AG09309 (cell line): ENCODE measurements at places on chromosomes 16 and 17.

- no peak for DNase-seq
Measured at GRCh38 chr17:31562376-31562840, 170.9 kb downstream of the RAB11FIP4 start.

DNA sequence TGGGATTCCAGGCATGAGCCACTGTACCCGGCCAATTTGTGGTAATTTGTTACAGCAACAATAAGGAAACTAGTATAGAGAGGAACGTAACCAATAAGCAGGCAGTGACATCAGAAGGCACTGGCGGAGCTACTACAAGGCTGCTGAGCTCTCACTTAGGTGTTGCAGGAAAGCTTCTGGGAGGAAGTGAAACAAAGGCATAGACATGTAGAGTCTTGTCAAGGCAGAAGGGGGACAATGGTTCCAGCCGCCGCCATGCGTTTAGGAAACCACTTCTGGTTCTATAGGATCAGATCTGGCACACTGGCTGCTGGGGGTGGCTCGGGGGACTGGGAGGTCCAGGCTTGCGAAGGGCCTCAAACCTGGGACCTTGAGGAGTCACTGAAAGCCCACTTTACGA is 9.4 kb upstream of the CPSF4L start:
- no peak for DNase-seq

- no peak for DNase-seq
Measured at GRCh38 chr16:57485916-57486857, at the start of gene DOK4. DOK4 (minus strand) TSS chr16:57486493; CDS start chr16:57479507, 6,986 bp downstream.

- no peak for DNase-seq
Measured at GRCh38 chr16:86091976-86092375, 193.0 kb downstream of the IRF8 start.

DNA sequence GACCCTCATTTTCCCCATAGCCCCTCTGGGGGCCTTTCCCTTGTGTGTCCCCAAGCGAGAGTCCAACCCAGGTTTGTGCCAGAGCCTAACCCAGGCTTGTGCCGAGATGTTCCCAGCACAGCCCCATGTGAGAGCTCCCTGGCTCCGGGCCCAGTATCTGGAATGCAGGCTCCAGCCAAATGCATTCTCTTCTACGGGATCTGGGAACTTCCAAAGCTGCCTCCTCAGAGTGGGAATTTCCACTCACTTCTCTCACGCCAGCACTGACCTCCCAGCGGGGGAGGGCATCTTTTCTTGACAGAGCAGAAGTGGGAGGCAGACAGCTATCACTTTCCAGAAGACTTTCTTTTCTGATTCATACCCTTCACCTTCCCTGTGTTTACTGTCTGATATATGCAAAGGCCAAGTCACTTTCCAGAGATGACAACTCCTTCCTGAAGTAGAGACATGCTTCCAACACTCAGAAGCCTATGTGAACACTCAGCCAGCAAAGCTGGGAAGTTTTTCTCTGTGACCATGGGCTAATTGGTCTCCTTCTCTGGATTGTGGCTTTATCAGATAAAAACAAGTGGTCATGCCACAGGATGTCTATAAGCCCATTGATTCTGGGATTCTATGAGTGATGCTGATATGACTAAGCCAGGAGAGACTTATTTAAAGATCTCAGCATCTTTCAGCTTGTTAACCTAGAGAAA is 2.5 kb upstream of the CCL2 start:
- DNase-seq = peak; percentile 80

DNA sequence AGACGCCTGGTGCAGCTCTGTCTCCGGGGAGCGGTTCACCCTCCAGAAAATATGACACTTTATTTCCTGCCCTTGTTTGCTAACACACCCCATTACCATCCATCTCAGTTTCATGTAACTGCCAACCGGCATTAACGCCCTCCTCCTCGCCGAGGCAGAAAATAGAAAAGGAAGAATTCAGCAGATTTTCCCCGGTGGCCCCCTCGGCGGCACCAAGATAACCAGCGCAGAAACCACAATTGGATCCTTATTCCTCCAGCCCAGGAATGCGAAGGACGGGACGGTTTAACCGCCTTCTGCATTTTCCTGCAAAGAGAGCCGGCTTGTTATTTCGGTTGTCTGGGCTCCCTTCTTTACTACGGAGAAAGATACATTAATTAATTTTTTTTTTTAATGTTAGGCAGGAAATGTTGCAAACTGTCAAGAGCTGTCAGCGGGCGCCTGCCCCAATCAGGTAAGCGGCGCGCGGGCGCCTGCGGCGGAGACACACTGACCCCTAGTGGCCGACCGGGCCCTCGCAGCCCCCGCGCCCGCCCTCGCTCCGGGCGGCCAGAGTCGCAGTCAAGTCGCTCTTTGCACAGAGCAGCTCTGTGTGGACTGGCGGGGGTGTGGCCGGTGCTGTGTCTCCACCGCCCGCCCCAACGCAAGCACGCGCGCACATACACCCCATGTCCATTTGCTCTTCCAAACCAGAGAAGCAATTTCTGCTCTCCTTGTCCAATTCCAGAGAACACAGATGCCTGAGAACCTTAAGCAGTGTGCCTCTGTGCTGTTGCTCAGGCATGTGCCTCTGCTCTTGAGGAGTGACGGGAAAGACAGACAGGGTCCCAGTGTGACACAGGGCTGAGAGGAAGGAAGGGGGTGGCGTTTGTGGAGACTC is 53.6 kb downstream of the C17orf67 start:
- DNase-seq = no peak

GRCh38 chr17:62631086-62631935 is 3.8 kb downstream of the MRC2 start:
- DNase-seq = no peak

GRCh38 chr17:44919885-44920564 is 4.7 kb upstream of the GFAP start:
- peak; percentile 37 for DNase-seq

GRCh38 chr16:89161763-89162713 is 9.5 kb upstream of the CDH15 start:
- DNase-seq = no peak

DNA sequence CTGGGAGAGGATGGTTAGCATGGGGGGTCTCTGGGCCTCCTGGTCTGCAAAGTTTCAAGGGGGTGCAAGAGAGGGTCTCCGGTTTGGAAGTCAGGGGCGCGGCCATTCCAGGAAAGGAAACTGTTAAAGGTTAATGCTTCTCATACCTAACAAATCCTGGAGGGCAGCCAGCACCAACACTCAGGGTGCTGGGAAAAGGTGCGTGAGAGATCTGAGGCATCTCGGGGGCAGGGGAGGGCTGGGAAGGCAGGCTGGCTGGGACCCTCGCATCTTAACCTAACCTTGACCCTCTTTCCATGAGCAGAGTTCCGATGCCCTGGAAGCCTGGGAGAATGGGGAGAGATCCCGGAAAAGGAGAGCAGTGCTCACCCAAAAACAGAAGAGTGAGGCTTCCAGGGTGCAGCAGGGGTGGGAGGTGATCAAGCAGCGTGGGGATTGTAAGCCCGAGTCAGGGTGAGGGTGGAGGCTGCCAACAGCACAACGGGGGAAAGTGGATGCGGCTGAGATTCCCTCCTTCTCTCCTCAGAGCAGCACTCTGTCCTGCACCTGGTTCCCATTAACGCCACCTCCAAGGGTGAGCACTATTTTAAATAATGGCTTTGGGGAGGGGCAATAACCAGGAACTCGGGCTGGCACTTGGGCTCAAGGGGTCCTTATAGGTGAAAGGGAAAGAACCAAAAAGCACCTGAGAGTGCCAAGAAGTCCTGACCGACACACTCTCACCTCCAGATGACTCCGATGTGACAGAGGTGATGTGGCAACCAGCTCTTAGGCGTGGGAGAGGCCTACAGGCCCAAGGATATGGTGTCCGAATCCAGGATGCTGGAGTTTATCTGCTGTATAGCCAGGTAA is 996 bp downstream of the TNFSF13 start:
- DNase-seq = no peak

GRCh38 chr16:30060836-30061554 is 4.6 kb upstream of the ALDOA start:
- DNase-seq = no peak

GRCh38 chr16:16937576-16937975 is 533.2 kb downstream of the XYLT1 start:
- DNase-seq = no peak

- DNase-seq = no peak
Measured at GRCh38 chr16:58832386-58832895, 98.3 kb upstream of the GOT2 start.

DNA sequence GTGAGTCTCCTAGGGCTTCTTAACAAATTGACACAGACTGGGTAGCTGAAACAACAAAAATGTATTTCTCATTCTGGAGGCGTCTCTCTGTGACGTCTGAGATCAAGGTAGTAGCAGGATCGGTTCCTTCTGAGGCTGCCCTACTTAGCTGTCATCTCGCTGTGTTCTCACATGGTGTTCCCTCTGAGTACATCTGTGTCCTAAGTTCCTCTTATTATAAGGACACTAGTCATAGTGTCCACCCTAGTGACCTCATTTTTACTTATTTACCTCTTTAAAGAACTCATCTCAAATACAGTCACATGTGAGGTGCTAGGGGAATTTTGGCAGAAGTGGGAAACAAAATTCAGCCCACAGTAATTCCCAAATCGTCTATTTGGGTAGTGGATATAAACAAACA is 529.1 kb downstream of the NPIPA7 start:
- DNase-seq = no peak

DNA sequence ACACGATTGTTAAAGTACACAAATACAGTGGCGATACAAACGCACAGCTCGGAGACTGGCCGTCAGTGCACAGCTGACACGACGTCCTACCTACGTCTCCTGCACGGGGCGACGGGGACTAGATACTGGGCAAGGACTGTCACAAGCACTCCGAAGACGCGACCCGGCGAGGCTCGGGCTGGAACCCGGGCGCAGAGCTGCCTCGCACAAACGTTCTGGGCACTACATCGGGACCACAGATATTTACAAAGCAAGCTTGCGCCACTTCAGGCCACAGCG is 13.8 kb downstream of the SLC16A3 start:
- DNase-seq = no peak

DNA sequence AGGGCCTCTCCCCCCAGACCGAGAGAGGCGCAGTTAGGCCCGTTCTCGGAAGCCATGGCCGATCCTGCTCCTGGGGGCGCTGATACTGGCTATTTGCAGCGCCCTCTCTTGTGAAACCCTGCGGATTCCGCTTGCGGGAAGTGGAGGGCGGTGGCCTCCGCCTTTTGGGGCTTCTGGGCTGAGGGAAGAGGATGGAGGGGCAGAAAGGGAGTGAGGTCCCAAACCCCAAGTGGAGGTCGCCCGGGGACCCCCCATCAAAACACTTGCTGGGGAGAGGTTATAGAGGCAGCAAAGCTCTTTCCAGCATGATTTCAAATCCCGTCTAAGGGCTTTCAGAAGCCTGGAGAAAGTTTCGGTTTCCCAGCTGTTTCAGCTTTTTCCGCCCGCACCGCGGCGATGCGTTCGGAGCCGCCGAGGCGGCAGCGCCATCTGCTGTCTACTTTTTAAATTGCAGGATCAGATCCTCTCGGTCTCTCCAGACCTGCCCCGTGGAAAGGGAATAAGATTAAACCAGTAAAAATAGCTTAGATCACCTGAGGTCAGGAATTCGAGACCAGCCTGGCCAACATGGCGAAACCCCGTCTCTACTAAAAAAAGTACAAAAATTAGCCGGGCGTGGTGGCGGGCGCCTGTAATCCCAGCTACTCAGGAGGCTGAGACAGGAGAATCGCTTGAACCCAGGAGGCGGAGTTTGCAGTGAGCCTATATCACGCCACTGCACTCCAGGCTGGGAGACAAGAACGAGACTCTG is 15.8 kb downstream of the SNX20 start:
- DNase-seq = peak; percentile 10
